Mesenteric fat pad (tissue), 1 donor: ENCODE measurements at places on chromosomes 1 and 21. TPM values are rescaled to one million over a fixed set of nuclear protein-coding genes. Genes with fewer than 3 reads are reported as not detected.

The ZMYND12 gene
- total RNA-seq, result 1.3 TPM

The INTS3 gene
- 36.7 TPM for total RNA-seq

The ELAPOR1 gene
- 0.26 TPM for total RNA-seq

The FYB2 gene
- not detected for total RNA-seq

The SLC19A2 gene
- 53.9 TPM for total RNA-seq

The FBLIM1 gene
- total RNA-seq, result 34.5 TPM

The AMPD1 gene
- not detected for total RNA-seq

The NCF2 gene
- total RNA-seq, result 40.8 TPM

The SPATA45 gene
- not detected for total RNA-seq

The DIRAS3 gene
- 0.74 TPM for total RNA-seq

The FAM72D gene
- total RNA-seq, result not detected

The IL10 gene
- 23.0 TPM for total RNA-seq

The ETNK2 gene
- total RNA-seq, result 6.1 TPM

The ZBTB8B gene
- total RNA-seq, result not detected

The TNFAIP8L2 gene
- 8.0 TPM for total RNA-seq

The CYP4B1 gene
- 106 TPM for total RNA-seq

The DNAJC28 gene
- total RNA-seq, result 1.6 TPM

The CELA2B gene
- total RNA-seq, result not detected

The TMEM200B gene
- 15.1 TPM for total RNA-seq

The GCSAML gene
- 0.51 TPM for total RNA-seq

The CFAP107 gene
- not detected for total RNA-seq

The OR4F29 gene
- total RNA-seq, result not detected

The KCNJ10 gene
- 0.16 TPM for total RNA-seq

The FAM167B gene
- 7.5 TPM for total RNA-seq

The ANGPTL3 gene
- not detected for total RNA-seq

The FASLG gene
- not detected for total RNA-seq

The PTGER3 gene
- total RNA-seq, result 253 TPM

The XCL2 gene
- total RNA-seq, result 0.64 TPM

The COL16A1 gene
- 38.9 TPM for total RNA-seq

The C1orf185 gene
- total RNA-seq, result not detected

The GDAP2 gene
- 31.5 TPM for total RNA-seq

The SPEN gene
- 92.0 TPM for total RNA-seq

The HSD3B1 gene
- total RNA-seq, result not detected

The OR10J1 gene
- not detected for total RNA-seq

The ADARB1 gene
- 39.6 TPM for total RNA-seq

The ADORA1 gene
- 2.7 TPM for total RNA-seq

The TAS1R1 gene
- not detected for total RNA-seq

The CRNN gene
- total RNA-seq, result not detected

The LMOD1 gene
- total RNA-seq, result 26.5 TPM

The BCL2L15 gene
- 0.87 TPM for total RNA-seq

The CEP85 gene
- 3.5 TPM for total RNA-seq

The DENND2C gene
- total RNA-seq, result 2.6 TPM

The ANKRD65 gene
- 4.1 TPM for total RNA-seq
